Stimulated activated CD8-positive, alpha-beta memory T cell treated with anti-CD3 and anti-CD28 coated beads, Interleukin-15, amount 100 ng/mL, for 48 hours (primary cell): ENCODE measurements at places on chromosomes 1 and 21.

GRCh38 chr1:27489501-27489972 is 430 bp downstream of the WASF2 start:
- no peak for DNase-seq

- DNase-seq, result no peak
Measured at GRCh38 chr1:36778740-36779139, 255.6 kb downstream of the GRIK3 start.

- DNase-seq, result no peak
Measured at GRCh38 chr1:94422115-94422820, 4.1 kb downstream of the ABCD3 start.

GRCh38 chr1:170274131-170274501 is 128.4 kb downstream of the NTMT2 start:
- DNase-seq, result no peak

DNA sequence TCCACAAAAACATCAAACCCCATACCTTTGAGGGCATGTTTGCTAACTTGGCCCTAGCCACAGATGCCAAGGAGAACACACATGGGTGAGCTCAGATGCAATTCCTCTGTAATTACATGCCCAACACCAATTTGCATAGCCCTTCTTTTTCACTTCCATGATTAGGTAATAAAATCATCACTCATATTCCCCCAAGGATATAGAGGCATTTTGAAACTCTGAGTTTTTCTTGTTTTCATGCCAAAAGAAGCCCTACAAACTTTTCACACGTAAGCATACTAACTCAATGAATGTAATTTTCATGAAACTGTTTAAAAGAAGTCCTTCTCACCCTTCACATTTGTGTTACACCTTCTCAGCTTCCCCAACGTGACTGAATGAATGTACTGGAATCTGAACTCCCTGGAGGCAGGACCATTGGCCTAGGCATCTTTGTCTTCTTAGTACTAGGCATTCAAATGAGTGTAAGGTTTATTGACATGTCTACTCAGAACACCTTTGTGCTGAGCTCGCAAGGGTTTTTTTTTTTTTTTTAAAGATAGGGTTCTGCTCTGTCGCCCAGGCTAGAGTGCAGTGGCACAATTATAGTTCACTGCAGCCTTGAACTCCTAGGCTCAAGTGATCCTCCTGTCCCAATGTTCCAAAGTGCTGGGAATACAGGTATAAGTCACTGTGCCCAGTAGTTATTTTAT is 31.0 kb downstream of the FBXO42 start:
- DNase-seq, result no peak
